ENCODE measurements at places on chromosomes 6 and 20. TPM values are rescaled to one million over a fixed set of nuclear protein-coding genes. Genes with fewer than 3 reads are reported as not detected.

FOXO3 gene
- 16.0 TPM for total RNA-seq

RAD21L1 gene
- total RNA-seq: under 0.01 TPM

EPPIN gene
- total RNA-seq: not detected

RIPOR2 gene
- 0.28 TPM for total RNA-seq

HNF4A gene
- not detected for total RNA-seq

Data from endothelial cell of coronary artery (primary cell).